ENCODE measurements at places on chromosomes 5 and 9.

GRCh38 chr5:57956636-57957035, 474.0 kb upstream of the ACTBL2 start:
- H3K36me3 ChIP-seq, result no peaks in the 10 kb centered on the region
- H3K27me3 ChIP-seq, result no peaks in the 10 kb centered on the region
- H3K4me1 ChIP-seq, result no peaks in the 10 kb centered on the region
- no peak overlapping the region for H3K4me3 ChIP-seq
- no peak for DNase-seq

DNA sequence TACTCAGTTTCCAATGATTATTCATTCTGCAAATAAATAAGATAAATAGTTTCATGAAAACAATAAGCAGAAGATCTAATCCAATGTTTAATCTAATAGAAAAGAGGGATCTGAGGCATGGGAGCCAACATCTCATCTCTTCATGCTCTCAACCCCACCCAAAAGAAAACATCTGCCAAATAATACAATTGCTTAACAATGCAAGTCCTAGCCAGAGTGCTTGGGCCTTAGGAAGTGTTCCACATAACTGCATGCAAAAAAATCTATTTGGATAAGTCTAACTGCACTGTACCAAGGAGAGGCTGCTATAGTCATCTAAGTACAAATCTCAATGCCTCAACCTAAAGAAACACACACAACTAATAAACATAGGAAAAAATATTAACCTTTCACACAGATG, 606.0 kb downstream of the CDH9 start:
- no peaks in the 10 kb centered on the region for H3K36me3 ChIP-seq
- H3K4me3 ChIP-seq, result no peak overlapping the region
- H3K27me3 ChIP-seq, result no peaks in the 10 kb centered on the region
- no peaks in the 10 kb centered on the region for H3K4me1 ChIP-seq
- no peak for DNase-seq

DNA sequence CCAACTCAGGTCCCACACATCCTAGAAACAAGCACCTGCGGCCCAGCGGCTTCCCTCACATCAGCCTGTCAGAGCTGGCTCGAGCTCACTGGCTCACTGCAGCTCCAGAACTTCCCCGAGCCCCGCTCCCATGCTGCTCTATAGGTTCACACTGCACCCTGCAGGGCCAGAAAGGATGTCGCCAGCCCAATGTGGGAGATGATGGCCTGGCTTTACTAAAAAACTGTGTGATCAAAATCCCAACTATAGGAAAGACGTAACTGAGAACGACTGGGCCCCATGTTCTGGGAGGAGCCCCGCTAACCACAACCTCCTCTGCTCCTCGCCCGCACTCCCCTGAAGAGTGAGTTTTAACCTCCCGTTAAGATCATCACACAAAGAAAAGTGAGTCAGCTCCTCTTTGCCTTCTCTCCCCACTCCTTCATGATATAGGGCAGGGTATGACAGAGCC, 4.6 kb downstream of the SURF4 start:
- H3K4me1 ChIP-seq, result peaks cover 61% of the 10 kb centered on the region
- no peaks in the 10 kb centered on the region for H3K27me3 ChIP-seq
- peaks cover 21% of the 10 kb centered on the region for H3K36me3 ChIP-seq
- DNase-seq, result no peak
- H3K27ac ChIP-seq, result no peak overlapping the region

GRCh38 chr5:91212714-91213092, 170.4 kb downstream of the ARRDC3 start:
- H3K4me1 ChIP-seq, result no peaks in the 10 kb centered on the region
- DNase-seq, result no peak
- no peak overlapping the region for H3K4me3 ChIP-seq
- H3K27me3 ChIP-seq, result no peaks in the 10 kb centered on the region

GRCh38 chr5:4022056-4022670, 426.5 kb downstream of the IRX1 start:
- no peaks in the 10 kb centered on the region for H3K4me1 ChIP-seq
- no peak for DNase-seq
- no peak overlapping the region for H3K4me3 ChIP-seq
- no peak overlapping the region for H3K27ac ChIP-seq

- H3K36me3 ChIP-seq, result no peaks in the 10 kb centered on the region
- no peak within 1 kb of the TSS for H3K27ac ChIP-seq
- DNase-seq, result peak; percentile 75
- peaks cover 10% of the 10 kb centered on the region for H3K4me1 ChIP-seq
- H3K27me3 ChIP-seq, result peaks cover 11% of the 10 kb centered on the region
These were observed at the start of gene PCDHAC2 for GRCh38 chr5:140966293-140967225. PCDHAC2 (plus strand) TSS chr5:140966476; CDS start chr5:140966767, 291 bp downstream.

GRCh38 chr5:139954022-139954421, 89.1 kb downstream of the NRG2 start:
- peaks cover 5% of the 10 kb centered on the region for H3K4me1 ChIP-seq
- no peaks in the 10 kb centered on the region for H3K36me3 ChIP-seq
- no peak overlapping the region for H3K4me3 ChIP-seq
- no peak overlapping the region for H3K27ac ChIP-seq

GRCh38 chr5:67289763-67290521, 93.3 kb upstream of the CD180 start:
- H3K4me1 ChIP-seq, result no peaks in the 10 kb centered on the region
- H3K4me3 ChIP-seq, result no peak overlapping the region
- H3K27ac ChIP-seq, result no peak overlapping the region
- H3K36me3 ChIP-seq, result no peaks in the 10 kb centered on the region

DNA sequence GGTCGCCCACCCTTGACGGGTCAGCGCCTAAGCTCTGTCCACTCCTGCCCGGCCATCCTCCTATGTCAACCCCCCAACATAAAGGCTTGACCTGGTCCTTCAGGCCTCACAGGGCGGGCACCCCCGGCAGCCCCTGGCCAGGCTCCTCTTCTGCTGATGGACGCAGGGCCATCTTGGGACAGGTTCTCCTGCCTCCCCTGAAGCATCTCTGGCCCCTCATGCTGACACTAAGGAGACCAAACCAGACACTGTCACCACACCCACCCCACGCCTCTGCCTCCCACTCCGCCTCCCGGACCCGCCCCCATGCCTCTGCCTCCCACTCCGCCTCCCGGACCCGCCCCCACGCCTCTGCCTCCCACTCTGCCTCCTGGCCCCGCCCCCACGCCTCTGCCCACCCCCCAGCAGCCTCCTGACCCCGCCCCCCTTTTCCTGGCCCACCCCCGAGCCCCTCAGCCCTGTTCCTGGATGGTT, 6.8 kb downstream of the OBP2A start:
- no peaks in the 10 kb centered on the region for H3K36me3 ChIP-seq
- no peaks in the 10 kb centered on the region for H3K27me3 ChIP-seq
- no peak overlapping the region for H3K4me3 ChIP-seq
- DNase-seq, result no peak
- H3K27ac ChIP-seq, result no peak overlapping the region

- DNase-seq, result no peak
- H3K36me3 ChIP-seq, result no peaks in the 10 kb centered on the region
- no peaks in the 10 kb centered on the region for H3K27me3 ChIP-seq
- H3K27ac ChIP-seq, result no peak overlapping the region
- H3K4me3 ChIP-seq, result no peak overlapping the region
- no peaks in the 10 kb centered on the region for H3K4me1 ChIP-seq
These were observed 191.4 kb downstream of the MAN2A1 start for GRCh38 chr5:109880907-109881685.

DNA sequence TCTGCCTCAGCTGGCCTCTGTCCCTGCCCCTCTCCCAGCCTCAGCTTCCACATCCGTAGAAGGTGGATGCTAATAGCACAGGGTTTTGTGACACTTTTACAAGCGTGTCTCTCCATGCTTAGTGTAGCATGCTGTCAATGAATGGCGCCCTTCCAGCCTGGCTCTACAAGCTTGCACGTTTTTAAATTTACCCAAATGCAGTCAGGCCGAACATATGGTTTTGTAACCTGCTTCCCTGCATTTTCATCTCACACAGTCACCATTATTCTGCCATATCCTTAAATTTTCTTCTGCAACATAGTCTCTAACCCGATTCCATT, 28.8 kb downstream of the FAM163B start:
- DNase-seq, result peak; percentile 67
- no peaks in the 10 kb centered on the region for H3K4me1 ChIP-seq
- no peak overlapping the region for H3K27ac ChIP-seq
- no peak overlapping the region for H3K4me3 ChIP-seq
- no peaks in the 10 kb centered on the region for H3K36me3 ChIP-seq

DNA sequence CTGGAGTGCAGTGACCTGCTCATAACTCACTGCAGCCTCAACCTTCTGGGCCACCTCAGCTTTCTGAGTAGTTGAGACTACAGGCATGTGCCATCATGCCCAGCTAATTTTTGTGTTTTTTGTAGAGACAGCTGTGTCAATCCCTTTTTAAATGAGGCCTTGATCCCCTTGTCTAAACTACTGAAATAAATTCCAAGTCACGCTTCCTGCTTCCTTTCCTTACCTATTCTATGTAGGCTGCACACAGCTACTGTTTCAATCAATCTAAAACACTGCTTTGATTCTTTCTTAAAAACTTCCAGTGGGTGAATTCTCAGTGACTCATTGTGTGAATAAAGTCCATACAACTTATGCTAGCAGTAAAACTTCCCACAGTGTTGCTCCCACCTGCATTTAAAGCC, 2.9 kb upstream of the C7 start:
- no peak overlapping the region for H3K4me3 ChIP-seq
- H3K36me3 ChIP-seq, result no peaks in the 10 kb centered on the region
- H3K27ac ChIP-seq, result no peak overlapping the region

GRCh38 chr5:38414348-38414747, 142.1 kb downstream of the LIFR start:
- H3K36me3 ChIP-seq, result no peaks in the 10 kb centered on the region
- no peak overlapping the region for H3K4me3 ChIP-seq
- DNase-seq, result no peak
- H3K27me3 ChIP-seq, result no peaks in the 10 kb centered on the region
- no peak overlapping the region for H3K27ac ChIP-seq
- no peaks in the 10 kb centered on the region for H3K4me1 ChIP-seq
